A549 treated with Mapracorat at 1 μM for 4 hours (cell line): ENCODE measurements at places on chromosomes 2 and 18. TPM values are rescaled to one million over a fixed set of nuclear protein-coding genes. Genes with fewer than 3 reads are reported as not detected.

DES gene
- total RNA-seq: 0.07 to 0.39 TPM (median 0.24 TPM) in 5 replicates

MSH6 gene
- 83.3 to 94.4 TPM (median 90.0 TPM) in 5 replicates for total RNA-seq

RASGRP3 gene
- total RNA-seq: 0.43 to 1.1 TPM (median 0.71 TPM) in 5 replicates

CFAP221 gene
- total RNA-seq: 0.22 to 1.0 TPM (median 0.31 TPM) in 5 replicates

FZD7 gene
- 5.2 to 7.3 TPM (median 6.4 TPM) in 5 replicates for total RNA-seq

OXER1 gene
- not detected in 5 replicates for total RNA-seq

MC4R gene
- total RNA-seq: not detected in 5 replicates

SERPINB10 gene
- not detected in 5 replicates for total RNA-seq

CHRNA1 gene
- not detected in 5 replicates for total RNA-seq

OSBPL6 gene
- total RNA-seq: 5.0 to 7.4 TPM (median 7.1 TPM) in 5 replicates

SERPINB3 gene
- 0.16 to 0.27 TPM in 2 of 5 replicates, not detected in the others for total RNA-seq

DYNAP gene
- total RNA-seq: not detected in 5 replicates

SIGLEC15 gene
- total RNA-seq: not detected in 5 replicates

ACTG2 gene
- total RNA-seq: 0.18 to 0.56 TPM (median 0.29 TPM) in 5 replicates

EHD3 gene
- total RNA-seq: 6.2 to 7.8 TPM (median 7.3 TPM) in 5 replicates

HOXD13 gene
- 0.12 to 0.30 TPM (median 0.22 TPM) in 5 replicates for total RNA-seq

PFN4 gene
- total RNA-seq: 1.1 to 1.9 TPM (median 1.9 TPM) in 5 replicates

ST6GAL2 gene
- total RNA-seq: 13.0 to 17.3 TPM (median 16.8 TPM) in 5 replicates
